Stimulated activated CD4-positive, alpha-beta T cell treated with anti-CD3 and anti-CD28 coated beads, Interleukin-12 subunit alpha, Interleukin-12 subunit beta, amount 100 ng/mL, for 24 hours (primary cell): ENCODE measurements at places on chromosomes 1 and 21.

GRCh38 chr21:28234326-28234725 lies 758.4 kb downstream of the LTN1 start:
- no peak for DNase-seq

DNA sequence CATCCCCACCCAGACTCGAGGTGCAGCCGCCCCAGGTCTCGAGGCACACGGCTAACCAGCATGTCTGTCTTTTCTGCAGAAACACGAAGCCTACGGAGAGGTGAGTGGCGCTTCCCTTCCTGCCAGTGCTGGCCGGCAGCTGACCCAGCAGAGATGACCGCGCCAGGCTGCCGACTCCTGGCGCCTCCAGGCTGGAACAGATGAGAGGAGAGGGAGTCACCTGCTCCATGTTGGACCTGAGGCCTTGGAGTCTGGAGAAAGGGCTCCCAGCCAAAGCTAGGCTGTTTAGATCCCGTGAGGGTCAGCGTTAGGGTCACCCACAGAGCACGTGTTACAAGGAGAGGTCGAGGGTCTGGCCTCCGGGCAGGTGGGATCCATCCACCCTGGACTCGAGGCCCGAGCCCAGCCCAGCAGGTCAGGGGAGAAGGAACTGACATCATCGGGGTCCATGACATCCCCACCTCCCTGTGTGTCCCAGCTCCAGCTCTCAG lies 14.9 kb downstream of the COL6A2 start:
- no peak for DNase-seq

- no peak for DNase-seq
Observed at GRCh38 chr1:206909161-206909882, 12.1 kb downstream of the IL24 start.

GRCh38 chr1:85109475-85109874 lies 61.2 kb upstream of the MCOLN3 start:
- DNase-seq: no peak

DNA sequence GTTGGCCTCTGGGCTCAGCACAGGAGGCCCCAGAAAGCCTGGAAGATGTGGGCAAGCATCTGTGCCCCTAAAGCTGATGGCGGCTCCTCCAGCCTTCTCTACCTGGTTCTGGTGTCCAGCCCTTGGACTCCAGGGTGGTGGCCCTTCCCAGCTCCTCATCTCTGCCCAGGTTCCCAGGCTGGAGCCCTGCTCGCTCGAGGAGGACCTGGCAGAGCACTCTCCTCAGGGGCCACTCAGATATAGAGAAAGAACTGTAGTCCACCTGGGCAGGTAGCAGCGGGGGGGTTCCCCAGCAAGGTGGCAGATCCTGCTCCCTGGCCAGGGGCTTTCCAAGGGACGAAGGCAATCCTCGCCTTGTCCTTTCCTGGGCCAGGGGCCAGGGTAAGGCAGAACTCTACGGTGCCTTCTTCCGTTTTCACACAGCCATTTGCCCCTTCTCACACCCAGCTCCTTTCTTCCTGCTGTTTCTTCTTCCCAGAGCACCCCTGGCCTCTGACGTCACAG lies 18.9 kb downstream of the WNT4 start:
- DNase-seq: no peak
